Esophagus mucosa (tissue), 1 donor: ENCODE measurements at places on chromosomes 1 and 21.

- no peak for ATAC-seq
Observed at GRCh38 chr1:51203874-51204245, 32.2 kb upstream of the RNF11 start.

DNA sequence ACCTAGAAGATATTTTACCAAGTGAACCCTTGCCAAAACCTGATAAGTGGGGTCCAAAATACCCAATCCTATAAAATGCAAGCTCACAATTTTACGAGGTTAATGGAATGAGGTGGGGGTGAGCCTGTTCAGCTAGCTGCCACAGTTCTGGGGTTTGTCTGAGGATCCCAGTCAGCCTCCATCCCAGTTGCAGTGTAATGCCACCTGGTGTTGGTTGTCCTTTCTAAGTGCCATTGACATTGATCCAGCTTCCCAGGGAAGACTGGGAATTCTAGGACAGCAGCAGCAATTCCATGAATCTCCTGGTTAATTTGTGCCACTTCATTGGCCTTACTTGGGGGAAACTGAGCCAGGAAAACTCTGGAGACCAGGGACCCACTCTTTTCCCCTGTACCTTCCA, 298.3 kb downstream of the RWDD3 start:
- no peak for ATAC-seq

GRCh38 chr1:66613187-66613586, 79.2 kb downstream of the SGIP1 start:
- no peak for ATAC-seq

DNA sequence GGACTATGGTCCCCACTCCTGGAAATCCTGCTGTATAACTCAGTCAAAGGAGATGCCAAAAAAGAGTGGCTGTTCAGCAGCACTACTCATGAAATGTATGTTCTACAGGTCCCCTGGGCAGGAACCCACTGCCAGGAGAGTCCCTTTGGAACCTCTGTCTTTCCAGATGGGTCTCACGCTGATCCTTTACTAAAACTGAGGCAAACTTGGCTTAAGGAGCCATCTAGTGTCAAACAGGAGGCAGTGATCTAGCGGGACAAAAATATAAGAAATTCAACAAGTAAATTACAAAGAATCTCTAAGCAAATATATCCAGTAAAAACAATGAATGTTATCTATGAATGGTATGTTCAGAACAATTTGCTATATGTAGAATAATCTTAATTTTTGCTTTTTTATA, 80.5 kb upstream of the PRMT6 start:
- no peak for ATAC-seq

DNA sequence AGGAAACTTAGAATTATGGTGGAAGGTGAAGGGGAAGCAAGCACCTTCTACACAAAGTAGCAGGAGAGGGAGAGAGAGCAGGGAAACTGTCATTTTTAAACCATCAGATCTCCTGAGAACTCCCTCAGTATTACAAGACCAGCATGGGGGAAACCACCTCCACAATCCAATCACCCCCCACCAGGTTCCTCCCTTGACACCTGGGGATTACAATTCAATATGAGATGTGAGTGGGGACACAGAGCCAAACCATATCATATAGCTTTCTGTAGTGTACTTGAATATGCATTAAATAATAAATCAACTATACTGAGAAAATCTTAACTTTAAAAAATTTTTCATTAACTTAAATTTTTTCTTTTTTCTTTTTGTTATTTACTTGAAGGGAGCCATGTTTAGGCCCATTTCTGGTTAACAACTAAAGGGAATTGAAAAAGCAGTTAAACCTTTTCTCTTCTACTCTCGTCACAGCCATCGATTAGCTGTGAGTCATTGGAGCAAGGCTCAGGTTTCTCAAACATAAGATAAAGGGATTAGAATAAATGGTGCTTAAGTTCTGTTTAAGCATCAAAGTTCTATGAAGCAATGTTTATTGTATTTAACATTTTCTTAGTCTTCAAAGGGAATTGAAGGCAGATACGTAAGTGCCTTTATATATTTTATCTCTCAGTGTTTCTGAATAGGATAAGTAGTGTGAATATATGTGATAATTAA, 72.2 kb upstream of the DPT start:
- ATAC-seq: no peak

- no peak for ATAC-seq
Observed at GRCh38 chr1:87730274-87731216, 401.9 kb downstream of the LMO4 start.

GRCh38 chr1:194870860-194871259, 1684.4 kb upstream of the B3GALT2 start:
- ATAC-seq: no peak

- ATAC-seq: peak; percentile 80
Observed at GRCh38 chr1:85580872-85581801, 576 bp downstream of the CCN1 start.

DNA sequence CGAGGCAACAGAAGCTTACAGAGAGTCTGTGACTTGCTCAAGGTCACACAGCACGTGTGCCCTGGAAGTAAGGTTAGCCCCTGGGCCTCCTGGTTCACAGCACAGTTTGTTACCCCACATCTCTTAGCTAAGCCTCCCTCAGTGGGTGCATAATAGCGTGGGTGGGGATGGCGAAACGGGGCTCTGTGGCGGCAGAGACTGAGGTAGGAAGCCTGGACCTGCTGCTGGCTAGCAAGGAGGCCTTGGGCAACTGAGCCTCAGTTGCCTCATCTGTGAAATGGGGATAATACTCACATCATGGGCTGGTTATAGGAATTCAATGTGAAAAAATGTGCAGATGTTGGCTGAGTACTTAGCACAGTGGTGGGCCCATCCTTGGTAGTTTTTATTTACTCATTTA, 596 bp downstream of the PADI4 start:
- ATAC-seq: no peak

GRCh38 chr1:11455967-11456570, 22.9 kb upstream of the DISP3 start:
- no peak for ATAC-seq

- ATAC-seq: no peak
Observed at GRCh38 chr1:228063251-228064191, 19.0 kb upstream of the ARF1 start.

DNA sequence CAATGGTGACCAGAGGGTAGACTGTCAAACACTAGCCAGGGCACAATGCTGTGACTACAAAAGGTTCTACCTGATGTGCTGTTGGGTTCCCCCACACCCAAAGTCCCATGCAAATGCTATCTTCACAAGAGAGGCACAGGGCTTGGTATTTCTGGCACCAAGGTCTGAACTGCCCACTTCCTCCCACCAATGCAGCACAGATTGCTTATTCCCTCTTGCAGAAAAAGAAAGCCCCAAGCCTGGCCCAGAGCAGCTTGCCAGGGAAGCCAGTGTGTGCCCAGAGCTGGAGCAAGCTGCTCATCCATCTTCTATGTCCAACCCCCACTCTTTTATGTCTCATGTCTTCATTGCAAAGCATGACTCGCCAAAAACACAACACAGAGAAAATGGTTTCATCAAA, 149.4 kb upstream of the CAMK1G start:
- ATAC-seq: peak; percentile 21

- ATAC-seq: no peak
Observed at GRCh38 chr1:1996207-1996651, 7.4 kb downstream of the CFAP74 start.

- no peak for ATAC-seq
Observed at GRCh38 chr1:100443811-100444571, 91.7 kb downstream of the CDC14A start.

GRCh38 chr1:43059640-43060574, 101.2 kb upstream of the SLC2A1 start:
- no peak for ATAC-seq

DNA sequence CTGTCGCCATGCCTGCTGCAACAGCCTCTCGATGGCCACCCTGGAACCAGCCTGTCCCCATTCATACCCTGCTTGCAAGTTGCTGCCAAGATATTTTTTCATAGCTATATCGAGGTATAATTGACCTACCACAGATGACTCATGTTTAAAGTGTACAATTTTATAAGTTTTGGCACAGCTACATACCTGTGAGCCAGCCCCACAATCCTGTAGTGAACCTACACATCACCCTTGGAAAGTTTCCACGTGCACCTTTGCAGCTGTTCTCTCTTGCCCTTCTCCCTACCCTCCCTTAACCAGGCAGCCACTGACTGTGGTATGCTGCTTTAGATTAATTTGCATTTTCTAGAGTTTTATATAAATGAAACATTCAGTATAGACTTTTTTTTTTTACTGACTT, 23.0 kb upstream of the KCNJ6 start:
- no peak for ATAC-seq

DNA sequence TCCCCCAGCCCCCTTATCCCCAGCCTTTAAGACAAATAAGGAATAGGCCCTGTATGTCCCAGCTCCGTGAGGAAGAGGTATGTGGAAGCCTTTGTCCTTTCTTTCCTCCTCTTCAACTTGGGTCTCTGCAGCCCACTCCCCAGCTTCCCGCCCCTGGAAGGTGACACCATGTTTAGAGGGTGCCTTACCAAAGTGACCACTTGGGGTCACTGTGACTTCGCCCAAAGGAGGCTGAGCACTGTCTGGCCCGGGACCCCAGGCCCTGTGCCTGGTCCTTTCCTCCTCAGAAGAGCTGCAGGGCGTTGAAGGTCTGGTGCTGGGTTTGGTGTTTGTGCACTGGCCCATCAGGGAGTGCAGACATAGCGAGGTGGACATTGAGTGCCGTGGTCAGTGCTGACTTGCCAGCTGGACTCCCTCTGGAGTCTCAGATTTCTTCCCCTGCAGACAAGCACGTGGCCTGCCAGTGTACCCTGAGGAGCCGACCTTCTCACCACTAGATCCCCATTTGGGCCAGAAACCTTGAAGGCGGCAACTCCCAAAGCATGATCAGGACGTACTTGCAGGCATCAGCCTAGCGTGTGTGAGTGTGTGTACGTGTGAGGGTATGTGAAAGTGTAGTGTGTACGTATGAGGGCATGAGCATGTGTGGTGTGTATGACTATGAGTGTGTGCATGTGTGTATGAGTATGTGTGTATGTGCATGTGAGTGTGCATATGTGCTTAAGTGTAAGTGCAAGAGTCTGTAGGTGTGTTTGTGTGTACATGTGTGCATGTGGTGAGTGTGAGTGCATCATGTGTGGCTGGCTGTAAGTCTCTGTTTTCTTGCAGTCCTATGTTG, 181.4 kb upstream of the KIAA0040 start:
- peak; percentile 41 for ATAC-seq

DNA sequence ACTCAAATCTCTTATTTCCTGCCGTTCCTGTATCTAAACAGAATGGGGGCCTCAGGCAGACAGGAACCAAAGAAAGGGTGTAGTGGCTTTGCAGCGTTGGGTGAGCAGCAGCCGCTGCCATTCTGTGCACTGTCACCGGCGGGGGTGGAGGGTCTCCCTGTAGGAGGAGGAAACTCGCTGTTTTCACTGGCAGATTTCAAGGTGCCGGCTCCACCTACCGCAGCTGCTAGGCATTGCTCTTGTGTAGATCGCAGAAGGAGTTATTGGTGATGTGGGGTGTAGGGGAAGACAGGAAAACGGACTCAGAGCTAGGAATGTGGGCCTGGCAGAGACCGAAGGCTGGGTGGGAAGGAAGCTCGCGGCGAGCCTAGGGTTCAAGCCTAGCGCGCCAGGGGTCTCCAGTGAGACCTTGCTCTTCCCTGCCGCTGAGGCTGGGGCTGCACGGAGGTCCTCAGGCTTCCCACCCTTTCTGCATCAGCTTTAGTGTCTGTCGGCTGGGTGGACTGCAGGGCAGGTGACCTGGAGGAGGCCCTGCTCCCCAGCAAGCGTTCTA, 20.8 kb downstream of the ATP5PO start:
- peak; percentile 58 for ATAC-seq

DNA sequence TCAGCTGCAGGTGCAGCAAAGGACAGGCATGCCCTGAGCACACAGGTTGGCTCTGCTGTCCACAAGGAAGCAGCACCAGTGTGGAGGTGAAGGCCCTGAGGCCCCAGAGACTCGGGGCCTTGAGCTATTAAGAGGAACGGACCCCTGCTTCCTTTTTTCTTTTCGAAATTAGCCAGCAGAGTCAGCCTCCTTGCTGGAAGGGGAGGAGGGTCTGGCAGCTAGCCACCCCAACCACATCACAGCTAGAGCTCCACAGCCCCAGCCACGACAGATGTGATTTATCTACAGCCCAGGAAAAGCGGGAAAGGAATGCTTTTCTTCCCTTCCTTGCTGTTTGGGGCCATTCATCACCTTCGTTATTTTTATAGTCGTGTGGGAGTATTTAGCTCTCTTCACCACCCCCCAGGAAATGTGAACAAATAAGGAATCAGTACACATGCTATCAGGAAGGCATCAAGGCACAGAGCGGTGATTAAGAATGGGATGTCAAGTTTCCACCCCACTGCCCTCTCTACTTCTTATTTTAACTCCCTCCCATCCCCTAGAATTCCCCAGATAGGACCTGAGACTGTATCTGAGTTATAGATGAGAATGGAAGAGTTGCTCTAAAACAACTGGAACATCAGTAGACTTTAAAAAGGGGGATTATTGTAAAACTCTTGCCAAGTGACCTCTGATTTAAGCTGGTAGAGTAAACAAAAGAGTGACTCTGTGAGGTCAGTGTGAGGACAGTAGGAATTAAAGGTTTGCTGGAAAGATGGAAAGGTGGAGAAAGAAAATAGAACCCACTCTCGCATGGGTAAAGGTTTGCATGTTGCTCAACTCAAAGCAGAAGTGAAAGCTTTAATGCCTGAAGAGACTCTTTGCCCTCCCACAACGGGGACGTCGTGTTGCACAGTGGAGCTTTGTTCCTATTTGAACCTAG, 224.7 kb upstream of the GJB5 start:
- no peak for ATAC-seq

- no peak for ATAC-seq
Observed at GRCh38 chr1:66273656-66274055, 260.3 kb upstream of the SGIP1 start.

- no peak for ATAC-seq
Observed at GRCh38 chr1:29395736-29396437, 159.6 kb downstream of the PTPRU start.

DNA sequence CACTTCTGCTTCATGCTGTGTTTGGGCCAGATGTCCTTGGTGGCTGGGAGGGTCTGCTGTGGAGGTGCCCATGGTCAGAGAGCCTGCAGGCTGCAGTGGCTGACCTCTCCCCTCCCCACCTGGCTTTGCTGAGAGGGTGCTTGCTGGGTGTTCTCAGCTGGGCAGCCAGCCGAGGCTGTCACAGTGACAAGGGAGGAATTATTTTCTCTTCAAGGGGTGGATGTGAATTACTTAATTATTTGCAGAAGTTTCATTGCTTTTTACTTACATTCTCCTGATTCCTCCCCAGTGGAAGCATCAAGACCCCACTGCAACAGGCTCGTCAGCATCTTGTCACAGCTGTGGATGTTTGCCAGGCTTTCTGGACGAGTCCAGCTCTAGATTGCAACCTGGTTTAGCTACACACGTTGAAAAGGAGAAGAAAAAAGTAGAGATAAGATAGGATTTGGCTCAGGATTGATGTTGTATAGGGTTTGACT, 70.3 kb downstream of the GALNT2 start:
- no peak for ATAC-seq

DNA sequence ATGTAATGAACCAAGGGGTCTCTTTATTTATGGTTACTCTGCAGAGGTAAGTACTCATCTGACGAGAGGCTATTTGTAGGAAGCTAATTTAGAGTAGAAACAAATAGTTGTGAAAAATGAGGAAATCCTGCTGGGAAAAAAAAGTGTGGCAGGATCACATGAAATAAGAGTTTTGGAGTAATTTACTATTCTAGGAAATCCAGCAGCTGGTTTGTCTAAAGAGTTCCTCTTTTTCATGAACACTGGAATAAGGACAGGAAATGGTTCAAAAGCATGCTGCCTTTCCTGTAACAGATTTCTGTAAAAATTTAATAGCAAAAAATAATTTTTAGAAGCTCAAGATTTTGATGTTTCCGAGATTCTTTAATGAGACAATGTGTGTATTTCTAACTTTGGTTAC, 177.3 kb downstream of the CHRM3 start:
- no peak for ATAC-seq
